ENCODE measurements at places on chromosomes 7 and 10. TPM values are rescaled to one million over a fixed set of nuclear protein-coding genes. Genes with fewer than 3 reads are reported as not detected.

Gene MXI1
- total RNA-seq: 19.8 TPM

Gene PLPP4
- total RNA-seq: not detected

Gene UNCX
- total RNA-seq: not detected

Gene CPA2
- total RNA-seq: not detected

Gene CAV1
- 4.5 TPM for total RNA-seq

Gene ANKMY2
- 10.2 TPM for total RNA-seq

Gene SLC35B4
- 16.2 TPM for total RNA-seq

Gene C10orf67
- total RNA-seq: 0.18 TPM

Gene C10orf62
- not detected for total RNA-seq

Gene NUTM2B
- 0.63 TPM for total RNA-seq

Gene CC2D2B
- total RNA-seq: not detected

Gene SPRN
- total RNA-seq: not detected

Gene TMEM184A
- total RNA-seq: 47.2 TPM

Gene TRPV6
- 0.55 TPM for total RNA-seq

Gene CACNA2D1
- total RNA-seq: not detected

Gene CALY
- not detected for total RNA-seq

Gene TCERG1L
- total RNA-seq: not detected

Gene EPHB6
- 45.9 TPM for total RNA-seq

Gene CUBN
- not detected for total RNA-seq

Gene ZNF862
- total RNA-seq: 11.7 TPM

Gene ZNF511
- total RNA-seq: 102 TPM

Gene DLG5
- total RNA-seq: 24.9 TPM

Gene ZNF789
- 20.4 TPM for total RNA-seq

Gene CNPY1
- total RNA-seq: not detected

Gene PAX4
- 1.0 TPM for total RNA-seq

Gene PRR15
- total RNA-seq: 101 TPM

Gene TMEM196
- total RNA-seq: not detected

Gene ANLN
- total RNA-seq: 50.2 TPM

Gene CALCR
- total RNA-seq: not detected

Gene SFTPD
- not detected for total RNA-seq

Gene FLNC
- 0.05 TPM for total RNA-seq

Gene TMEM243
- total RNA-seq: 73.9 TPM

Gene SMKR1
- total RNA-seq: 3.5 TPM

Gene CRHR2
- not detected for total RNA-seq

Gene KCNH2
- total RNA-seq: 2.8 TPM

Gene PTF1A
- not detected for total RNA-seq

Gene TDRD1
- total RNA-seq: not detected

Gene TWIST1
- total RNA-seq: not detected

Gene PNLIPRP3
- not detected for total RNA-seq

Gene SH2D4B
- not detected for total RNA-seq

Gene RGS10
- 4.0 TPM for total RNA-seq

Gene SUGCT
- not detected for total RNA-seq

Gene SFMBT2
- 0.03 TPM for total RNA-seq

Gene TRIM73
- 2.5 TPM for total RNA-seq

Gene PRSS37
- not detected for total RNA-seq

Gene PTPN20
- not detected for total RNA-seq

Gene RASSF4
- 1.2 TPM for total RNA-seq
